IPS-NIHi11 (cell line): ENCODE measurements at places on chromosomes 6 and 20.

DNA sequence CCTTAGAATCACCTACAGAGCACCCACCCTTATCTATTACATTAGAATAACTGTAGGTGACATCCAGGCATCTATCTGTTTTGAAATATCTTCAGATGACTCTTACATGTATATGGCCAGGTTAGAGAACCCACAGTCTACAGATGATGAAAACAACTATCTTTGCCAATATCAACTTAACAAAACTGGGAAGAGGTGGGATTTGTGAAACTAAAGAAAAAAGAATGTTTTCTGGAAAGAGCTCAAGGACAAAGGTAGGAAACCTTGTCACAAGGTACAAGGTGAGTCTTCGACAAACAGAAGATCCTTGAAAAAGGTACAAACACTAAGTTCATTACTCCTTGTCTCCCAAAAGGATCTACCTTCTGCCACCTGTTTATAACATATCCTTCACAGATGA lies 47.0 kb upstream of the DST start:
- no peak for DNase-seq

- no peak for DNase-seq
Measured at GRCh38 chr6:125802943-125803377, 12.2 kb downstream of the NCOA7 start.

GRCh38 chr6:151257985-151258445 lies 18.2 kb downstream of the AKAP12 start:
- no peak for DNase-seq

DNA sequence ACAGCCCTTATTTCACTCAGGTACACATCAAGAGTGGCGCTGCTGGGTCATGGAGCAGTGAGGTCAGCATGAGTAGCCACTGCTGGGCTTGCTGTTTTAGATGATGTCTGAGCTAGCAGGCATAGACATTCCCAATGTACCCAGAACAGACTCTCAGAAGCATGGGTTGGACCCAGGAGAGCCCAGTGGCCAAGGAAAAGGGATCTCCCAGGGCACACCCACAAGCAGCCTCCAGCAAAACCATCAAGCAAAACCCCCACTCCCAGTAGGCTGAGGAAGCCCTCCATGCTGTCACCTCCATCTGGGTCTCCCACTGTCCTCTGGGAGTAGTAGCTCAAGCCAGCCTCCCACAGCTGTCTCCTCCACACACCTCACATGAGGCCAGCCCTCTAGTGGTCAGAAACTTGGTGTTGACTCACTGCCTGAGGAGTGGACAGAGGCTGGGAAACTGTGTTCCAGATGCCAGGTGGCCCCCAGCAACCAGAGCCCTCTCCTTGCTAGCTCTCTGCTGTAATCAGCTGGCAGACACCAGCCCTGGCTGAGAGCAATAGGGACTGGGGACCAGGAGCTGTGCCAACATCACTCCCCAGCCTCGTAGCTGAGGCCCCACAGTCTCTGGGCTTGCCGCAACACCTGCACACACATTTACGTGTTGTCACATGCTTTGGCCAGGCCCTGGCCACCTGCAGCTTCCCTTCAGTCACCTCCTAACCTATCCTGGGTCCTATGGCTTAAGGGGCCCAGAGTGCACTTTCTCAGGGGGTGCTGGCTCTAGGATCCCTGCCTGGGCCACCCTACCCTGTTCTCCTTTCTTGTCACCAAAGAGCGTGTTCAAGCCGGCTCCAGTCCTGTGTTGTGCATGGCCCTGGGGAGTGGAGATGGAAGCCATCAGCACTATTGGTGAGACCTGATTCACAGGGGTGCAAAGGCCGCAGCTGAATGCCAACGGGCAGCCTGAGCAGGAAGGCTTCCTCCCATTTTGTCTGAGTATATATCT lies 1.9 kb upstream of the AP5S1 start:
- peak; percentile 66 for DNase-seq

DNA sequence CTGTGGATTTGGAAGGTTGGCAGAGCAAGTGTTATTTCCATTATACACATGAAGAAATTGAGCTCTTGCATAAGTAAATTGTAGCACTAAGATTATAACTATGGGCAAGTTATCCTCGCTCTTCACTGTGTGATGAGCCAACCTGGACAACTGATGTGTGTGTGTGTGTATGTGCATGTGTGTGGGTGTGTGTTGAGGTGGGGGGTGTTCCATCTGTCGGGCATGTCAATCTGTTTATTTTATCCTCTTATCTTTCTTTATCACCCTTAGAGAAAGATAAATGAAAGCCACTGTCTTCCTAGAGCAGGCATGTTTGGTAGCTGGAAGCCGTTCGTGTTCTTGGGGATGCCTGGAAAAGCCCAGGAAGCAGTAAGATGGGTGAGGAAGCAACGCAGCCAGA lies 3.0 kb upstream of the DSP start:
- DNase-seq = no peak

DNA sequence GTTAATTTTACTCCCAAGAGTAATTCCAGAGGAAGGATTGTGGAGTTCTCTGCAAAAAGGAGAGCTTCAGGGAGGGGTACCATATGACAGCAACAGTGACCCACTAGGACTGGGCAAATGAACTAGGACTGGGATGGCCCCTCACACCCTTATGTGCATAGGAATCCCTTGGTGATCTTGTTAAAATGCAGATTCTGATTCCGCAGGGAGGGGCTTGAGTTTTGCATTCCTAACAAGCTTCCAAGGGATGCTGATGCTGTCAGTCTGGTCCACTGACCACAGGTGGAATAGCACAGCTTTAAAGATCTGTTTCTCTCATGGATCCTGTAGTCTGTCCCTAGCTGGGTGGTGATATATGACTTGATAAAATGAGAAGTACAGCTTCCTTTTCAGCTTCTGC lies 6.3 kb upstream of the FOXA2 start:
- no peak for DNase-seq

GRCh38 chr20:45436732-45437485 lies 21.0 kb downstream of the PIGT start:
- DNase-seq = peak; percentile 92

GRCh38 chr6:169231790-169232506 lies 21.7 kb downstream of the THBS2 start:
- DNase-seq = no peak

DNA sequence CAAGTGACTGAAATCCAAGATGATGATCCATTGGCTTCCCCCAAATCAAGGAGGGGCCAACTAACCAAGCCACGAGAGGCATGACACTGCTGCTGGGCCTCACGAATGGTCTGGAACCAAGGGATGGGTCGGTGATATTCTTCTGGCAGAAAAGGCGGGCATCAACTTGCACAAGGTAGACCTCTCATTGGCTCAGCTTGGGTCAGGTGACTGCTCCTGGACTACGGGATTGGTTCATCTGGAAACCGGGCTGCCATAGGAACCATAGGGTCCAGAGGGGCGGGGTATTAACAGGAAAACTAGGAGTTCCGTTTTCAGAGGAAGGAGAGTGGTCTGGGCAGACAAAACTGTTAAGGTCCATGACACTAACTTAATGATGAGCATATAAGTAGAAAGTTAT lies 100.9 kb downstream of the TFAP2C start:
- no peak for DNase-seq

DNA sequence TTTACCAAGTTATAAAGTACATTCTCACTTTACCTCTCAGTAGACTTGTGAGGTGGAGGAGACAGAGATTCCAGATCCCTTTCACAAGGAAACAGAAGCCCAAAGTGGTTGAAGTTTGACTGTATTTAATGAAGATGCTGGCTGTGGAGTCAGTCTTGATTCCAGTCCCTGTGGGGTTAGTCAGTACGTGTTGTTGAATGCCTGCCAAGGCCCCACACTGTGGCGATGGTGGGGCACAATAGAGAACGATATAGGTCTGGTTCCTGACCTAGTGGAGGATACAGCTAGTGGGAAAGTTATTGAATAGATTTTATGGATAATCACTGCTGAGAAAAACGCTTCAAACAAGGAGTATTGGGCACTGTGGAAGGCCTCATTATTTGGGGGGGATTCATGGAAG lies 71.4 kb downstream of the LRRC1 start:
- no peak for DNase-seq

- DNase-seq = no peak
Measured at GRCh38 chr6:105896052-105896820, 189.9 kb upstream of the PRDM1 start.

- no peak for DNase-seq
Measured at GRCh38 chr20:60764771-60765170, 487.3 kb upstream of the CDH4 start.

GRCh38 chr20:12916699-12917098 lies 92.1 kb upstream of the SPTLC3 start:
- DNase-seq = no peak

- DNase-seq = no peak
Measured at GRCh38 chr6:159919800-159920199, 29.0 kb downstream of the MAS1 start.

DNA sequence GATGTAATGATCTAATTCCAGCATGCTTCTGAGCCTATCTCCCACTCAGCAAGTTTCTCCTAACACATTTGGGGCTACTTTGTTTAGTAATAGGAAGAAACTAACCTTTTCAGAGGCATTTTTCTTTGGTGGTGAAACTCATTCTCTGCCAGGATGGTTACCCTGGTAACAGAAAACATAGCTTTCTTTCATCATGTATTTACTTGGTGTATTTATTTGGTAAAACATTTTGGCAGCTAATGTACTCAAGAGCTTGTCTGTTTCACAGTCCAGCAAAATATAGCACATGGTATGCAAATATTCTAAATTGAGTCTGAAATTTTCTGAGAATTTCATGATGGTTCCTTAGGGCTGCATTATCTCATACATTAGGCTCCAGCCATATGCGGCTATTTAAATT lies 100.0 kb downstream of the SLC35B3 start:
- no peak for DNase-seq

- DNase-seq = no peak
Measured at GRCh38 chr6:42047790-42048405, 2.4 kb upstream of the TAF8 start.

DNA sequence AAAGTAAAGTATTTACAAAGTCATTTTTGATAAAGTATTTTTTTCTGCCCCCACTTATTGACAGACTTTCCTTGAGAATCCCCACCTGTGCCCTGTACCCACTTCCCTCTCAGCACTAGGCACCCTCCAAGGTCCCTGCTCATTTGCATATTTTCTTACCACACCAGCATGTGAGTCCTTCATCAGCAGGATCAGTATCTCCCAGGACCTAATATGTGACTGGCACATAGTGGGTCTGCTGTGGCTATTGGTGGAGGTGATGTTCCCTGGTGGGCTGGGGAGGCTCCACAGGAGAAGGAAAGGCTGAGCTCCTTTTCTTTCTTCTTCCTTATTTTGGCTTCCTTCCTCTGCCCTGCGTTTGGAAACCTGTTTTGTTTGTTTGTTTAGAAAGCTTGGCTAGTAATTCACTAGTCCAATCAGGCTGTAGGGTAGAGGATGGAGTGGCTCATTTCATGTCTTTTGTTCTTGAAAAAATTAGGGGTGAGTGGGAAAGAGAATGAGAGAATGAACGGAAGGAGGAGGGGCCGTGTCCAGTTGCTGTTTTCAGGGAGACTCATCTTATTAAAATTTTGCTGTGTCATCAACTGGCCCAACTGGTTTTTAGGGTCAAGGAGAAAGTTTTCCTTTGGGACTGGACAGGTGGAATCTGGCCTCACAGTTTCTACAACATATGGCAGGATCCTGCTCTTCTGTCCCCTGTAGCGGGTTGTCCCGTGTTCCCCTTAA lies 2.8 kb upstream of the RNF24 start:
- DNase-seq = no peak

DNA sequence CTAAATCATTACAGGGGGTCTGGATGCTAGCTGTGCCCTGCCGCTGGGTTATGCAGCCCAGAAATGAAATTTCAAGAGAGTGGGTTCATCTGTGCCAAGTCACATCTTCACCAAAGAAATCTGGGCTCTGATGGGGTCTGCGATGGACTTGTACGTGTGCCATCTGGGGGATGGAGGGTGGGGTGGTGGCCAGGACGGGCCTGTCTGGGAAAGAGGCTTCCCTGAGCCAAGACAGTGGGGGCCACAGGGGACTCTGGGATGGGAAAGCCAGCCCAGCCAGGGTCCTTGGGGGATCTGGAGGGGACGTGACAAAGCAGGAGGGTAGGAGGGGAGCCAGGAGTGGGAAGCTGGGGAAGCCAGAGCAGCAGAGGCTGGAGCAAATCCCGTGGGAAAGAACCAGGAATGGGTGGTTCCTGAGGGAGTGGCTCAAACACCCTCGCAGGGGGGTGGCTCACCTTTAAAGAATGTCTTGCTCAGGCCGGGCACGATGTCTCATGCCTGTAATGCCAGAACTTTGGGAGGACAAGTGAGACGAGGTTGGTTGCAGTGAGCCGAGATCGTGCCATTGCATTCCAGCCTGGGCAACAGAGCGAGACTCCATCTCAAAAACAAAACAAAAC lies 36.3 kb upstream of the SULF2 start:
- DNase-seq = no peak

DNA sequence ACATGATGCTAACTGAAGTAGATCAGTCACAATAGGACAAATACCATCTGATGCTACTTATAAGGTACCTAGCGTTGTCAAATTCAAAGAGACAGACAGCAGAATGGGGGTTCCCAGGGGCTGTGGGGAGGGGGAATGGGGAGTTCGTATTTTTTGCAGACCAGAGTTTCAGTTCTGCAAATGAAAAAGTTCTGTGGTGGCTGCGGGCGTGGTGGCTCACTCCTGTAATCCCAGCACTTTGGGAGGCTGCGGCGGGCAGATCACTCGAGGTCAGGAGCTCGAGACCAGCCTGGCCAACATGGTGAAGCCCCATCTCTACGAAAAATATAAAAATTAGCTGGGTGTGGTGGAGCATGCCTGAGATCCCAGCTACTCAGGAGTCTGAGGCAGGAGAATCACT lies 68.1 kb downstream of the SLC22A23 start:
- no peak for DNase-seq

DNA sequence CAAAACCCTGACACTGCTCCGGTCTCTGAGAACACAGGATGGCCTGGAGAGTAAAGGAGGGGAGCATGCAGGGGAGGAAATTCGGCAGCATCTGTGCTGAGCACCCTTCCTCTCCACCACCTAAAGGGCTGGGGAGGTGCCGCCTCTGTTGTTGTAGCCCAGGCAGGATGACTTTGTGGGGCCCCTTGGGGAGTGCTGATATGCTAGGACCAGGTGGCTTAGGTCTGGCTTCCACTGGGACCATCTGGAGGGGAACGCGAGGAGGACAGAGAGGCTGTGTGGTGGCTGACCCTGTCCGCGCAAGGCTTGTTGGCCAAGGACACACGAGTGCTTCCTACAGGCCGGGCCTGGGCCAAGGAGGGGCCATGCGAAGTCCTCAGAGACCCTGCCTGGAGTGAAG lies 9.9 kb upstream of the RPS6KA2 start:
- no peak for DNase-seq

GRCh38 chr6:170193326-170193821 lies 97.5 kb downstream of the DLL1 start:
- DNase-seq = no peak

GRCh38 chr20:62052336-62052841 lies 13.3 kb downstream of the TAF4 start:
- DNase-seq = no peak
